ENCODE measurements at places on chromosomes 16 and 17. TPM values are rescaled to one million over a fixed set of nuclear protein-coding genes. Genes with fewer than 3 reads are reported as not detected.

CPHXL2 gene
- not detected for total RNA-seq

CHST6 gene
- total RNA-seq, result 4.5 TPM

TAT gene
- not detected for total RNA-seq

HID1 gene
- 0.30 TPM for total RNA-seq

SSTR5 gene
- not detected for total RNA-seq

METTL2A gene
- 22.7 TPM for total RNA-seq

OVCA2 gene
- total RNA-seq, result 33.9 TPM

All from smooth muscle cell of the umbilical artery (primary cell).